Aorta (tissue), 5 donors: ENCODE measurements at places on chromosomes 7 and 10. TPM values are rescaled to one million over a fixed set of nuclear protein-coding genes. Genes with fewer than 3 reads are reported as not detected.

GRCh38 chr7:104408371-104408770, 80.0 kb downstream of the LHFPL3 start:
- no peak for DNase-seq

Gene NPC1L1
- total RNA-seq, result 0.39 TPM

- DNase-seq, result no peak
Observed at GRCh38 chr10:71920540-71921323, 43.5 kb upstream of the CHST3 start.

DNA sequence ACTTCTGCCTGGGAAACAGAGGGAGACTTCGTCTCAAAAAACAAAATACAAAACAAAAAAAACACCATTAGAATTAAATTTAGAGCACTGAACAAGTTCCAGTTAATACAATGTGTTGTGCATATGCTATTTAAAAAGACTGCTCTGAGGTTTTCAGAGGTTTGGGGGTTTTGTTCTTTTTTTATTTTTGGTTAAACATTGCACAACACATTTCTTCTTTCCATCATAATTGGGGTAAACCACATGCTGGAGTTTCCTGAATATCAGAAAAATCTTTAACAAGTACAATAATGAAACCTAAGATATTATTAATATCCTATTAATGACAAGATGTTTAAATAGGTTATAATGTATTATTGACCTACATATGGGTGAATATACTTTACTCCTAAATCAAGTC, 26.3 kb downstream of the IGF2BP3 start:
- no peak for DNase-seq

GRCh38 chr10:100624298-100624697, 88.6 kb downstream of the HIF1AN start:
- DNase-seq, result peak; percentile 37

Gene SPDYE9
- not detected for total RNA-seq

- DNase-seq, result no peak
Observed at GRCh38 chr10:10796774-10797415, 220.8 kb upstream of the CELF2 start.

Gene NKX1-2
- not detected for total RNA-seq

GRCh38 chr10:44927352-44927751, 16.2 kb downstream of the TMEM72 start:
- no peak for DNase-seq

DNA sequence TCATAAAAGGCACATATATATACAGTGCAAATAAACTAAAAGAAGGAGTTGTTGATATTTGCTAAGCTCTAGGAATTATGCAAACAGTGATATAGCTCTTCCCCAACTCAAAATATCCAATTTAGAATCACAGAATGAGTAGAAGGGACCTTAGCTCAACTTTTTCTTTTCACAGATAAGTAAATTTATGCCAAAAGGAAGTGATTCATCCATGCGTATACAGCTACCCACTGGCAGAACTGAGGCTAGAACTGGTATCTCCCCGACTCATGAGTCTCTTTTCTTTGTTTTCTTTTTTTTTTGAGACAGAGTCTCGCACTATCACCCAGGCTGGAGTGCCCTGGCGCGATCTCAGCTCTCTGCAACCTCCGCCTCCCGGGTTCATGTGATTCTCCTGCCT, 54.2 kb upstream of the SVIL start:
- DNase-seq, result no peak

DNA sequence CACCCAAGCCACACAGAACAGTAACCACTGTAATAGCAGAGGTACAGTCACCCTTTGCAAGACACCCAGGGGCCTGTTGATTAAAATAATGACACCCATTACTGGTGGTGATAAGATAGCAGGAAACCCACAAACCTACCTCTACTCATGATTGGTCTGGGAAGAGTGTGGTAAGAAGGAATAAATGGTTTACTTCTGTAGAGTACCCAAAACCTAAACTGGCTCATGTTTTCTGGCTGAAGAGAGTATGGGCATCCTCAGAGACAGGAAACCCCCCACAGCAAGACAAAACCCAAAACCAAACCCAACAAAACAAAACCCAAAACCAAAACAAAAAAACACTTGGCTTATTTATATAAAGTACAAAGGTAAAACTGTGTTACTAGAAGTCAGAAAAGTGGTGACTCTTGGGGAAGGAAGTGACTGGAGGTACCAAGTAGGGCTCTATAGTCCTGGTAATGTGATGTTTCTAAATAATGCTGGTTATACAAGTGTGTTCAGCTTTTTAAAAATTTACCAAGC, 15.5 kb upstream of the DNAJB12 start:
- no peak for DNase-seq

- no peak for DNase-seq
Observed at GRCh38 chr10:110993024-110993693, 73.8 kb downstream of the SHOC2 start.

DNA sequence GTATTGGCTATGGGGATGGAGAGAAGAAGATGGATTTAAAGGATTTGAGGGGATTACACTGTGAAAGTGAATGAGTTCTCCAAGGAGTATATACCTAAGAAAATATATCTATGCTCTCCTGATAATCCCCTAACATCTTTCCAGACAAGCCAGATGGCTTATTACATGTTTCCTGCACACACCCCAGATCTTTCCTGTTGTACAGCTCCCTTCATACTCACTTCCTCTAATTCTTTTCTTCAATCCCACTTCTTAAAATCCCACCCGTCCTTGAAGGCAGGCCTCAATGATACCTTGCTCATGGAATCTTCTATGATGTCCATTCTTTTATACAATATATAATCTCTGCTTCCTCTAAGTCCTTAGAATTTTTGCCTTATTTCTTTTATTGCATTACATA, 317.2 kb upstream of the DGKB start:
- no peak for DNase-seq

Gene ELN
- total RNA-seq, result 836 TPM

DNA sequence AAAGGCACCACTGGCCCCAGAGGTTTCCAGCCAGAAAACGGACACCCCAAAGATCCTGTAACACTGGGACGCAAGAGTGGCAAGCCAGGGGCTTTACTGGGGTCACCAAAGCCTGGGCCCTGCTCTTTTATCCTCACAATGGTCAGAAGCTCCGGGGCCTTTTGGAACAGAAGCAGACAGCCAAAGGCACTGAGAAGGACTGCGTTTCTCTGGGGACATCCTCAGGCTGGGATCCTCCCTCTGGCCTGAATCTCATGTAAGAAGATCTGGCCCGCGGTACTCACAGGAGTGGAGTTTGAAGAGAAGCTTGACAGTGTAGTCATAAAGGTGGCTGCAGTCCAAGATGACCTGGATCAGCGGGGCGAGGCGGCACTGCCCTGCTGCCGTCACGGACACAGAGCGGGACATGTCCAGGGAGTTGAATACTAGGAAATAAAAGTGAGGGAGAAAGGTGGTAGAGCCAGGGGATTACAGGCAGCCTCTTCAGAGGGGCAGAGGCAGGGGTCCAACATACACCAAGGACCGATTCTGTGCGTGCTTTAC, 81.4 kb downstream of the SPDYE5 start:
- DNase-seq, result no peak

GRCh38 chr7:117819558-117819957, 53.7 kb downstream of the CTTNBP2 start:
- no peak for DNase-seq

- no peak for DNase-seq
Observed at GRCh38 chr10:121659236-121659635, 61.0 kb upstream of the FGFR2 start.

Gene GTPBP4
- 46.9 TPM for total RNA-seq

GRCh38 chr10:133260895-133261725, 15.6 kb downstream of the ADAM8 start:
- DNase-seq, result peak; percentile 80

- DNase-seq, result no peak
Observed at GRCh38 chr10:96708456-96708855, 11.9 kb downstream of the PIK3AP1 start.

DNA sequence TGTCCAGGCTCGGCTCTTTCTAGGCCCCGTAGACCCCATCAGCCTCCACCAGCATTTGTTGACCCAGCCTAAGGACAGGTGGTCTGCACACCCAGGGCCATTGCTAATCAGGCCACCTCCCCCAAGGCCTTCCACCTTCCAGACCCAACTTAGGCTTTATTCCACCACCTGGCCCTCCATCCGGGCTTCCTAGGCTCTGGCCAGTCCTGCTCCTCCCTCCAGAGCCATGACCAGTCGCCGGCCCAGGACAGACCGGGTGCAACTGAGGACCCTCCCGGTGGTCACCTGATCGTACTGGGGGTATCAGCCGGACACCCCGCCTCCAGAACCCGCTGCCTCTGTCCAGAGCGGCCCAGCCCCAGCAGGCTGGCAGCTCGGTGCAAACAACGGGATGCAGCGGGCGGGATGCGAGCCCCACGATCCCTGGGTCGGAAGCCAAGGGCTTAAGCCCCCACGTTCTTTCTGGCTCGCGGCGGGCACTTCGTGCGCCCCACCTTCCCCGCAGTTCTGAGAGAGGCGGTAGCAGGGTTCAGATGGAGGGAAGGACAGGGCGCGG, 545 bp downstream of the NACAD start:
- peak; percentile 76 for DNase-seq
